ENCODE measurements at places on chromosomes 12 and 14.
A peak's percentile ranks its signal among the peaks of the same experiment; 100 is the strongest.

- DNase-seq: no peak
These were observed 98.1 kb downstream of the PTPRR start for GRCh38 chr12:70822412-70822811.

GRCh38 chr12:47134005-47134404 is 54.2 kb upstream of the AMIGO2 start:
- DNase-seq: no peak

GRCh38 chr12:62977418-62977817 is 42.5 kb upstream of the PPM1H start:
- peak; percentile 38 for DNase-seq

- no peak for DNase-seq
These were observed 98.4 kb downstream of the CCDC60 start for GRCh38 chr12:119432949-119433348.

GRCh38 chr12:76548222-76548837 is 11.2 kb downstream of the OSBPL8 start:
- DNase-seq: no peak

DNA sequence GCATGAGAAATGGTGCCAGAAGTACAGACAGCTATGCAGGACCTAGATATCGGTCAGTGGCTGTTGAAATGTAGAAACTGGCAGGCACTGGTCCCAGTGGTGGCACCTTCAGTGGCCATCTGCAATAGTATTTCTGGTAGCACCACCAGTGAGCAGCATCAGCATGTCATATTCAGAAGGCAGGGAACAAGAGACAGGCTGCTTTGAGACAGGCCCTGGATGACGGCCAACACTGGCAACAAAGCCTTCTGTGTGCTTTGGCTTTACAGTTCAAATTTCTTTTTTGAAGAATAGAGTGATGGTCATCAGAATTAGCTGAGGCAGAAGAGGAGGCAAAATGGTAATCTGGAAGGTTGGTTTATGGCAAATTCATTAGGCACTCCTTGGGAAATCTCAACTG is 273.4 kb upstream of the SLC16A7 start:
- no peak for DNase-seq

DNA sequence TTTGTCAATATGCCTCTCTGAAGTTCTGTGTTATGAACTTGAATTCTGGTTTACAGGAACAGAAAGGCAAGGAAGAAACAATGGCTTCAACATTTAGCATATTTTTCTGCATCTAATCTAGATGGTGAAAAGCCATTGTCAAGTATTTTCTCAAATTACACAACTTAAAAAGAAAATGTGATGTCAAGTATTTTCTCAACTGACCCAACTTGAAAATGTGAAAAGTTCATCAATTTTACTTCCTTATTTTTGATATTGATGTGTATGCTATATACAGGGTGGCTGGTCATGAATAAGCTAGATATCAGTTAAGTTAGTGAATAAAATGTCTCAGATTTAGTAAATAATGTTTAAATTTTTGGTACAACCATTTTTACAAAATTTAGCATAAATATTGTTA is 196.7 kb downstream of the ALX1 start:
- no peak for DNase-seq

DNA sequence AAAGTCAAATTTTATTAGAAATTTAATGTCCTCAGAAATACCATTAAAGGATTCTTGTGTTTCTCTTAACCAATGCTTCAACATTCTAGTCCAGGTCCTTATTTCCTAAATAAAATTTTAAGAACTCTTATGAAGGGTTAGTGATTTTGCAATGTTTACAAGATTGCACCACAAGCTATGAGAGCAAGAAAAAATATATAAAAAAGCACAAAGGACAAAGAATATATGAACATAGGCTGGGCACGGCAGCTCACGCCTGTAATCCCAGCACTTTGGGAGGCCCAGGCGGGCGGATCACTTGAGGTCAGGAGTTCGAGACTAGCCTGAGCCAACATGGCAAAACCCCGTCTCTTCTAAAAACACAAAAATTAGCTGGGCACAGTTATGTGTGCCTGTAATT is 7.7 kb downstream of the RACGAP1 start:
- DNase-seq: peak; percentile 68

- peak; percentile 86 for DNase-seq
These were observed 8.5 kb downstream of the BTG1 start for GRCh38 chr12:92136965-92137721.

DNA sequence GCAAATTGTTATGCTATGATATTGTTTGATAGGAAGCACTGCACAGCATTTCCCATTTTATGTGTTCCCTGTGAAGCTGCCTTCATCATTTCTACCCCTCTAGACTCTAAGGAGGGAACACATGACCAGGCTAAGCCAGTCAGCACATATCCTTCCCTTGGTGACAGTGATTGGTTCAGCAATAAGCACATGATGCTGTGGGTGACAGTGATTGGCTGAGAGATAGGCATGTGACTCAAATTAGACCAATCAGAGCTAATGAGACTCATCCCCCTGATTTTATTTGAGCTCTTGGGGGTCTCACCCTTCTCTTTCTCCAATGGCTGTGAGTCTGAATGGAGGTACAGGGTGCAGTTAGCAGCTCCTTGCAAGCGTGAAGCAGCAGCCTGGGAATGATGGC is 195.2 kb downstream of the NUAK1 start:
- DNase-seq: no peak

GRCh38 chr12:42135259-42135814 is 9.3 kb downstream of the GXYLT1 start:
- DNase-seq: peak; percentile 73

DNA sequence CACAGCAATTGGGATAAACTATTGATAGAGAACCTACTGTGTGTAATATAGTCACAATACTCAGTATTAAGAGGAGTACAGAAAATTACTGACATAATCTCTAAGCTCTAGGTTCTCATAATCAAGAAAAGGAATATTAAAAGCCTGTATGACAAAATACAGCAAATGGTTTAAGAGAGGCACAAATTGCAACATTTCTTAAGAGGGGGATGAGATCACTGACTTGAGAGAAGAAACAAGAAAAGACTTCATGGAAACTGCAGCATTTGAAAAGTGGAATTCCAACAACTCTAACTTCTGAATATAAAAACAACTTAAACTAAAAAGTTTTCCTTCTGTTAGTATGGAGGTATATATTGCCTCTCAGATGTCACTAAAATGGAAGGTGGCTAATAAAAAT is 89.7 kb downstream of the NUMB start:
- DNase-seq: peak; percentile 20

Measured in AG10803 (cell line).